ENCODE measurements at places on chromosomes 1 and 21.
A peak's percentile ranks its signal among the peaks of the same experiment; 100 is the strongest.

GRCh38 chr1:13775459-13775858 lies 75.5 kb downstream of the PRDM2 start:
- DNase-seq = no peak

- DNase-seq = peak; percentile 61
Measured at GRCh38 chr1:3775490-3776230, 3.1 kb downstream of the SMIM1 start.

GRCh38 chr1:64861611-64862010 lies 104.7 kb downstream of the JAK1 start:
- DNase-seq = no peak

DNA sequence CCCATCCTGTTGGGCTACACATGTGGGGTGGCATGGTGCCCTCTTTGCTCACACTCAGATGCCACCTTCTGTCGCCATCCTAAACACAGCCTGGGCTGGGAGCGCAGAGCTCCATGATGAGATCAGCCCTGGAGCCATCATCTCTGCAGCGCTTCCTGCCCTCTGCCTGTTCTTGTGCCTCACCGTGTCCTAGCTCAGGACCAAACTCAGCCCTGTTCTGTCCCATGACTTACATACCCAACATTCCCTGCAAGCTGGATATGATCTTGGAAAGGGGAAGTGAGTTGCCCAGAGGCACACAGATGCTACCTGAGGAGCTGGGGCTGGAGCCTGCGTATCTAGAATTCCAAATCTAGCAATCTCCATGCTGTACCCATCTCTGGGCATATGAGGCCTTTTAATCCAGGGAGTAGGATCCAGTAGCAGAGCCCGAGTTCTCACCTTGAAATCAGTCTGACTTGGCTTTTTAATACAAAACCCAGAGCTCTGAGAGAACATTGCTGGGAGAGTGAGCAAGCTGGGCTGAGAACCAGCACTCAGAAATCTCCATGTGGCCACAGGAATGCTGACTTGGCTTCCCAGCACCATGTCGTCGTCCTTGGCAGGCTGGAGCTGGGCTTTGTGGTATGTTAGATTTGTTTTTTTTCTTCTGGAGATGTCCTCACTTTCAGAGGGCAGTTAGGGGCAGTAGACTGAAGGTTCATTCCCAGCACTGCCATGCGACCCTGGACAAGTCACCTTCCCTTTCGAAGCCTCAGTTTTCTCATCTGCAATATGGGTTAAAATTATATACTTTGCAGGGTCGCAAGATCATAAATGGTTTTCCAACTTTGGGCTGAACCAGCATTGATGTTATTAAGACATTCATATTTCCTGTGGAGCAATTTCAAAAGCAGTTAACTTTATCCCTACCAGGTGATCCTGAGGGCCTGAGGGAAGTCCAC lies 2.6 kb downstream of the ALPL start:
- no peak for DNase-seq

DNA sequence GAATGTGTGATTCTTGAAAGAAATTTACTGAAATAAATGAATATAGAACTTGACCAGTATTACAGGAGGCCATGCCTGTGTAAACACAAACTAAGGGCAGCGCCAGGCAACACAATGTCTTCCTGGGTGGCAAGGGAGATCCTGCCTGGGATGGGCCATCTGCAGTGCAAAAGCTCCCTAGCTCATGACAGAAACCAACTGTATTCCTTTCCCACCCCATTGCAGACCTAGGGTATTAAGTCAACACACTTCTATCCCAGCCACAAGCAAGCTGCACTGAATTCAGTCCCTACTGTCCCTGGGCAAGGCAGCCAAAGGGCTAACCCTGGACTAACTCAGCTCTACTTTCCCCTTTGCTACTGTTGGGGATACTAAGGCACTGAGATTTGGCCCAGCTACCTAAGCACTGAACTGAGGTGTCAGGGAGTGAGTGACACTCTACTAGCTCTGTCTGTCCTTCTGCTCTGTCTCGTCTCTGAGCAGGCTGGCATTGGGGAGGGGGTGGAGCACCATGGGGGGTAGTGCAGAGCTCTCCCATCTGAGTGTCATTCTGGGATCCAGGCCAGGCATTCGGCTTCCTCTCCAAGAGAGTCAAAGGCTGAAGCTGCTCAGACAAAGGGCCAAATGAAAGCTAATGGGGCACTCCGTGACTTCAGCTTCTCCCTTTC lies 2.5 kb downstream of the INKA2 start:
- no peak for DNase-seq

GRCh38 chr1:108505763-108506070 lies 54.2 kb upstream of the EEIG2 start:
- DNase-seq = no peak
